Activated CD8-positive, alpha-beta memory T cell treated with anti-CD3 and anti-CD28 coated beads for 48 hours (primary cell): ENCODE measurements at places on chromosomes 12 and 14.

DNA sequence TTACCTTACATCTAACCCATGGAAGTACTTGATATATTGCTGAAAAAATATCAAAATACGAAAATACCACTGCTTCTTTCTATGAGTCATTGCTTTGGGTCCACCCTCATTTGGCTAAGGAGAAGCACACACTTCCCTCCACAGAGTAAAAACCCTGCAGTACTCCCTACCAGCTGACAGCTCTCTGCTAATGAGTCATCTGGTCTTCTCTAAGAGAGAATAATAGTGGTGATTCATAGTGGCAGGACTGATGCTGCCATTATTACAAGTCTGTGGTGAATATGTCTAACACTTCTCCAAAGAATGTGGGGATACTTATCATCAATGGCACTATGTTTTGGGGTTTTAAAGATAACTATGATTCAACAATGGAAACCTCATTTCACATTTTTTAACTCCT is 90.7 kb downstream of the PPFIA2 start:
- no peak for DNase-seq

DNA sequence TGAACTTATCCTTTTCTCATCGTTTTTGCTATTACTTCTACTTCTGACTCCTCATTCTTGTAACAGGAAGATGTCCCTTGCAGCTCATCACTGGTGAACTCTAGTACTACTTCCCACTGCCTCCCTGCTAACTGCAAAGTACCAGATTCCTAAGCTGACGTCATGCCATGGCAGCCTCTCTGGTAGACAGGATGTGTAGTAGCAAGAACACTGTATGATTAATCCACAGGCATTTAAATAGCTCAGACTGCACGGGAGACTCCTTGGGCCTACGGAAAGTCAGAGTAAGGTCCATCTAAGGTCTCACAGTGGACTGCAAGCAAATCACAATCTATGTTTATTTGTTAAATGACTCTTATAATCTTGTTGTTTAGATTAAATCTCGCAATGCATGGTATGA is 43.5 kb downstream of the DNAI7 start:
- no peak for DNase-seq

DNA sequence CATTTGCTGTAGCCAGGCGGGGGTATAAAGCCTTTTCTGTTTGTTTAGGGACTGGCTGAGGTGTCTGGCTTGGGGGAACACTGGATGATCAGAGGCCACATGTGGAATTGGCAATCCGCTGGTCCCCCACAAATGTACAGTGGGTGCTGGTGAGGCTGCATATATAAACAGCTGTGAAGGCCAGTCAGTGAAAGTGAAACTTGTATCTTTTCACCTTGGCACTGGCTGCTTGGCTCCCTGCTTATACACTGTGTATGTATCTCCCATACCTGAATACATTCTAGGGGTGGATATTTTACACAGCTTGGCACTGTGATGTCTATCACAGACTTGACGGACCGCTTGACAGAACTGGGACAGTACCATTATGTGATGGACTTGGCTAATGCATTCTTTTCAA is 246.8 kb upstream of the AVPR1A start:
- no peak for DNase-seq

GRCh38 chr14:101457301-101457935 is 103.9 kb upstream of the DIO3 start:
- no peak for DNase-seq

GRCh38 chr14:68060198-68060597 is 240.6 kb downstream of the RAD51B start:
- DNase-seq, result no peak

GRCh38 chr12:53159195-53159839 is 21.2 kb upstream of the ZNF740 start:
- DNase-seq, result peak; percentile 73

DNA sequence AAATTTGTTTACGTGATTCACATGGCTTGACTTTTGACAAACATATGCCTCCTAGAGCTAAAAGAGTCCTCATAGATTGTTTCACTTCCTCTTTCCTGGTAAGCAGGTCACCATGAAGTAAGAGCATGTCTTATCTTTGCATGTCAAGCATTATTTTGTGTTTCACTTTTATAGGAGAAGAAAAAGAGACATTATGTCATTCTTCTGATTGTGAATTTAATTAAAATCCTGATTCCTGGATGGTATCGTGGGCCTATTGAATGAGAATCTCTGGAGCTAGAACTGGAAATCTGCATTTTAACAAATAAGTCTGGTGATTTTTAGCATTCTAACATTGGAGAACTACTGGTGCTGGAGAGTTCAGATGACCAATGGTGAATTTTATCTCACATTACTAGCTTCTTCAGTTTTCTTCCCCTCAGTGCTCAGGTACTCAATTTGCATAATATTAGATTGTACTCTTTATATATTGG is 218.6 kb upstream of the ATP2B1 start:
- DNase-seq, result no peak

GRCh38 chr12:49068879-49069506 is 786 bp downstream of the RHEBL1 start:
- no peak for DNase-seq

DNA sequence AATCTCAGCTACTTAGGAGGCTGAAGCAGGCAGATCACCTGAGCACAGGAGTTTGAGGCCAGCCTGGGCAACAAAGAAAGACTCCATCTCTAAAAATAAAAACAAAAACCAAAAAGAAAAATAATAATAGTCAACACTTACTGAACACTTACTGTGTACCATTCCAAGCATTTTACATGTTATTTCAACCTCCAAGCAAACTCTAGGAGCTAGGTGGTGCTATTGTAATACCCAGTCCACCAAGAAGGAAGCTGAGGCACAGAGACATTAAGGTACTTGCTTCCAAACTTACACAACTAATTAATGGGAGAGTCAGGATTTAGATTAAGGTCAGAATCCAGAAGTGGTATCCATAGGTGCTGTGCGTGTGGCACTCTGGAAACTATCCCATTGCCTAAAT is 13.7 kb upstream of the OR6J1 start:
- no peak for DNase-seq

DNA sequence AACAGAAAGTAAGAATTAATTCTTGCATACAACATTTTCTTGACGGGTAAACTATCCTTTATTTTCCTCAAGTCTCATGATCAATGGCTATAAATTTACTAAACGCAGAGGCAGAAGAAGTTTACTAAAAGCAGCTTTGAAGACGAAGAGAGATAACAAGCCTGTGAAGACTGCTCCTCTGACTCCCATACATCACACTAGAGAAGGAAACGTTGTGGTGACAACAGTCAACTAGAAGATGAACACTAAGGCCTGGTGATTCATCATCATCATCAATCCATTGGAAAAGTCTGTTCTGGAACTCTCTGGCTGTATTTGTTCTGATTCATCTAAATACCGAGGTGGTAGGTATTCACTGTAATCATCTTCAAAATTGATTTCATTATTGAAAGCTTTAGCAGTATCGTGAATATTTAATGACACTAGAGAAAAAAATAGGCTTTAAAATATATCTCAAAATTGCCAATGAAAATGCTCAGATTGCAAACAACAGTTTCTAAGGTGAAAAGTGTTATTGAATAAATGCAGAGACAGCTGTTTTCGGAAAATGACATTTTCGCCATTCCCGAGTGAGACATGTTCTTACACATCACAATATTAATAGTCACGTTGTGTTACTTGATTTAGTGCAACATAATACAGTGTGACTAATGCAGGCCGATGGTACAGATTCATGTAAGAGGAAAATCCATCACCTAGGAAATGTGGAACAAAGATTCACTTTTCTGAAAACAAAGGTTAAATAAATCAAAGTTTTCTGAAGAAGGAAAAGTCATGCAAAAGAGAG is 260.5 kb downstream of the C12orf50 start:
- no peak for DNase-seq

- DNase-seq, result no peak
These were observed 44.4 kb downstream of the GIT2 start for GRCh38 chr12:109951751-109952150.

GRCh38 chr12:93922583-93923006 is 225.8 kb upstream of the PLXNC1 start:
- DNase-seq, result no peak

- no peak for DNase-seq
These were observed 9.4 kb downstream of the ERP27 start for GRCh38 chr12:14928931-14929330.

DNA sequence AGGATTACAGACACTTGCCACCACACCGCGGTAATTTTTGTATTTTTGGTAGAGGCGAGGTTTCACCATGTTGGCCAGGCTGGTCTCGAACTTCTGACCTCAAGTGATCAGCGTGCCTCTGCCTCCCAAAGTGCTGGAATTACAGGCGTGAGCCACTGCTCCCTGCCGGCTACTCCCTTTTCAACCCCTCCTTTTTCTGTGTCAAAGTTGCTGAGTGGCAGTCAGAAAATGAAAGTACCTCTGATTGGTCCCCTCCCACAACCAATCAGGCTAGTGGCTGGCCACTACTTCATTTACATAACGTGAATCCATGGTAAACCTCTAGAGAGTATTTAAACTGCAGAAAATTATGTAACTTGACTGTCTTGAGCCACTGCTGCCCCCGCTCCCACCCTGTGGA is 5.9 kb downstream of the RESF1 start:
- DNase-seq, result no peak

DNA sequence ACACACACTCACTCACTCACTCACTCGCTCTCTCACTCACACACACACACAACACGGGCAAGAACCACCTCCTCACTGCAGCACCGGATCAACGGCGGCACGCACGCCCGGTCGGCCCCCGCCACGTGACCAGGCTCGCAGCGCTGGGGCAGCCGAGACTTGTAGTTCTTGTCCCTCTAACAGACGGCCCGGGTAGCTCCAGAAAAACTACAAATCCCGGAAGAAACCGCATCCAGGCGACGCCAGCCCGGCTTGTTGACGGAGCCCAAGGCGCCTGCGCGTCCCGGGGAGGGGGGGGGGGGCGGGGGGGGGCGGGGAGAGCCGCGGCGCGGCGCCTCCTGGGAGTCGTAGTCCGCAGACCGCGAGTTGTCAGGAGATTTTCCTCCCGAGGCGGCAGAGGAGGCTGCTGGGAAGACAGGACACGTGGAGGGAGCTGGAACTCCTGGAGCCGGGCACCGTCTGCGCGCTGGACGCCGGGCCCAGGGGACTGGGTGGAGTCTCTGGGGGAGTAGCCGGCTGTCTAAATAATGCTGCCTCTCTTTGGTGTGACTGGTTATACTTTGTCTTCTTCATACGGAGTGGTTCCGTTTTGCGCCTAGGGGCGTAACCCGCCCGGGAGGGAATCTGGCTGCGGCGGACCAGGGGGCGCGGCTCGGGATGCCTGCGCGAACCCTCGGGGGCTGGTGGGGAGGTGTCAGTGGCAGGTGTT is at the start of gene MAX:
TSS of gene MAX (minus strand) at position 77 of the 709 bp plus-strand sequence. CDS start 178 bp downstream, outside the sequence.
- DNase-seq, result peak; percentile 84

GRCh38 chr14:100472094-100472455 is 115.1 kb downstream of the BEGAIN start:
- no peak for DNase-seq

GRCh38 chr12:79448816-79449215 is 241.9 kb downstream of the PAWR start:
- no peak for DNase-seq

DNA sequence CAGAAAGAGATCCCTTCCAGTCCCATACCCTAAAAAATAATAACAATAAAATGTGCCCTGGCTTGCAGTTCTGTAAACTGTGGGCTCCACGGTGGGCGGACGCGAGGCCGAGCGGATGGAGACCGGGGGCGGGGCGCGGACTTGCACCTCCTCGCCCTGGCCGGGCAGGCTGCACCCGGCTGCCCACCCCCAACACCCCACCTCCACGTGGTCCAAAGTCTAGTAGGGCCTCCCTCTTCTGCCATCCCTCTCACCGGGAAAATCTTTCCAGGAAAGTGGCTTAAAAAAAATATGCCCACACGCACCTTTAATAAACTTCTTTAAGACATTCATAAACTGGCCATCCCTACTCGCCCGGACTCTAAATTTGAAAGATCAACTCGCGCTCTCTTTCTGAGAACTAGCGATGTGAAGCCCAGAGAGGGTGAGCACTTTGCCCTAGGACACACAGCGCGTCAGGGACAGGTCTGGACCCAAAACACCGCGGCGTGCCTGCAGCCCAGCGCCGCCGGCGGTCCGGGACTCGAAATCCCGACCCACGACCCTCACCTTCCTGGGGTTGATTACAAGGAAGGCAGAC is 1.9 kb upstream of the BCL11B start:
- DNase-seq, result no peak

GRCh38 chr14:69398818-69399210 is 322 bp downstream of the SLC39A9 start:
- DNase-seq, result no peak

DNA sequence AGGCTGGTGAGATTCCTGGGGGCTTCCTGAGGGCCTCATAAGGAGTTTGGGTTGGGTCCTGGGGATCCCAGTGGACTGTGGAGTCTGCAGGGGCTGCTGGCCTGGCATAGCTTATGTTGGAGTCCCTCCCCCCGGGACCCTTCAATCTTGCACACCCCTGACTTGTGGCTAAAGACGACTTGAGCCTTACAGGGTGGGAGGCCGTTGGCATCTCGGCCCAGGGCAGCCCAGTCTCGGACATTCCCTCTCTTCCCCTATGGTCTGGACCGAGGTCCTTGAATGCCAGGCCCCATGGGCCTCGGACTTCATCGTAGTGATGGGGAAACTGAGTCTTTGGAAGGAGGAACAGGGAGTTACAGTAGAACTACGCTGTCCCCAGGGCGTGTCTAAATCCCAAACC is 12.5 kb downstream of the RTL1 start:
- no peak for DNase-seq

DNA sequence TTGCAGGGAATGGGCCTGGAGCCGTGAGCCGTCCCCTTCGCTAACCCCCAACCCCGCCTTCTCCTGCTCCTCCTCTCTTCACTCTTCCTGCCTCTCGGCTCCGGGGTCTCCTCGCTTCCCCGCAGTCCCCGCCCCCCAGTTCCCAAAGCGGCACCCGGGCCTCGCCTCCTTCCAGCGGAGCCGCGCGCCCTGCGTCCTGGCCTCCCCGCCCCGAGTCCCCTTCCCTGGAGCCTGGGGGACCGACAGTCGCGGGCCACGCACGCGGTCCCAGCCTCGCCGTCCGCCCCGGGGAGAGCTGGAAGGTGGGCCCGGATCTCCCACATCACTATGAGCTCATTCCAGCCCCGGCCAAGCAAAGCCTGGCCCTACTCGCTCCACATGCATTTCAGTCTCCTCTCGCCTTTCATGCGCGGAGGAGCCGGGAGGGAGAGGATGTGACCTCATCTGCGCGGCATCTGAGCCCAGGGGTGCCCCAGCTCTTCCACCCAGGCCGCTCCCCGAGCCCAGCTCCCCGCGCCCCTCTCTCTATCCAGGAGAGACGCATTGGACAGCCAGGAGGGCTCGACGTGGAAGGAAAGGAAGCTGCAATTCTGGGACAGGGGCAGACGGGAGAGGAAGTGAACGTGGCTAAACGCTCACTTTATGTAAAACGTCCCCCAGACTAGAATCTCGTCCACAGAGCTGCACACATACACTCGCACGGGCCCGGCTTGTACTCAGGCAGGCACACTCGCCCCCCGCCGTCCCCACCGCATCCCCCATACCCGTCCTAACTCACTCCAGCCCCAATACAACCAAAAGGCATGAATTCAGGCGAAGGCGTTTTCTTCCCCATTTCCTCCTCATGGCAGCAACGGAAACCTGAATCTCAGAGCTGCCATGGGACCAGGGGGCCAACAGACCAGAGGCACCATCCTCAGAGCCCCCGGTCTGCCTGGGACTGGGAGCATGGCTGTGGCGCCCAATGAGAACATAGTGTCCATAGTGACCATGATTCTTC is 108.7 kb upstream of the CCND2 start:
- DNase-seq, result no peak
